ENCODE measurements at places on chromosomes 7 and 10.

DNA sequence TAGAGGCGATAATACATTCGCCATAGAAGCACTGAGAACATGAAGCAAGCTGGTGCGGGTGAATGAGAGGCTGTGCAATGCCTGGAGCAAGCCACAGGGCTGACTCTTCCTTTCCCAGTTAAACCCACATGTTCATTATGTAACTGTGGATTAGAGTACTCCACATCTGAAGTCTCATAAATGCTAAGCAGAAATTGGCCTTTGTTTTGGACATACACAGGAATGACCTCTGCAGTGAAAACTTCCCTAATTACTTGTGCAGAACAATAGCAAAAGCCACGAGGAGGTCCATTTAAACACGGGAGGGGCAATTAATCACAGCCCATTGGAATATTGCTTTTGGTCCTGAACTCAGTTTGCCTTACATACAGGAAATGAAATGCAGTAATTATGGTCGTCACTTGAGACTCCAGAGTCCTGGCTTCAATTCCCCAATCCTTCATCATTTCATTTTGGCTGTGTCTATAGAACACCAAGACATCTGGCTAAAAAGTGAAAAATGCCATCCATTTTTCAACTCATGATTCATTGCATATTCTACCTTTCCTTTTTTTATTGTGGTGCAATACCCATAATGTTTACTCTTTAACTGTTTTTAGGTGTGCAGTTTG, 78.7 kb upstream of the CXCL12 start:
- DNase-seq = no peak

DNA sequence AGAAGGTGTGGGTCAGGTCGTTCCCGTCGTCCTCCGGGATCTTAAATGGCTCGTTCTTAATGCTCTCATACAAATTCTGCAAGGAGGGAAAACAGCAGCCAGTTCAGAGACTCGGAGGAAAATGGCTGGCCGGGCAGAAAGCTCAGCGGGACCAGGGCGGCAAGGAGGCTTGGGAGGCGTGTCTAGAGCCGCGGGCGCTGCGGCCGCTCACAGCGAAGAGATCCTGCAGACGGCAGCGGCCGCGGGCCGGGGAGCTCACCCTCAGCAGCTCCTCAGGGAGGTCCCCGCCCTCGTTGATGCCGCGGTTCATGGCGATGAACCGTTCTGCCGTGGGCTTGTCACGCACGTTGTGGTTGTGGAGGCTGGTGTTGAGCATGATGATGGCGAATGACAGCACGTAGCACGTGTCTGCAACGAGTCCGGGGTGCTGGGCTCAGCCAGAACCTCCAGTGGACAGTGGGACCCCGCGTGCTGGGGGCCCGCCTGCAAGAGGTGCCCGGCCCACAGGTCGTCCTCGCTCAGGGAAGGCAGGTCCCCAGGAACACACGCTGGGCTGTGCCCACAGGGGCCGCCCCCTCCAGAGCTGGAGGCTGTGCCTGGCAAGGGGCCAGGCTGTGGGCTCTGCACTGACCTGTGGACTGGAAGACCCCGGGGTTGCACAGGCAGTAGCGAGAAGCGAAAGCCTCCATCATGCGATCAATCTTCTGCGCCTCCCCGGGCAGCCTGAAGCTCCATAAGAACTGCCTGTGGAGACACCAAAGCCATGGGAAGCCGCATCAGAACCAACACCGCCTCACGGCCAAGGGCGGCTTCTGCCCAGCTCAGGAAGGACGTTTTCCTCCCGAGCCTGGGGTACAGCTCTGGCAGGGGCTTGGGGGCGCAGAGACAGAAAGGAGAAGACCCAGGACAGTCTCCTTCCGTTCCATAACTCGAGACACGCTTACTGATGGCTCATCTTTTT, 101.6 kb downstream of the CYTH3 start:
- DNase-seq = no peak

DNA sequence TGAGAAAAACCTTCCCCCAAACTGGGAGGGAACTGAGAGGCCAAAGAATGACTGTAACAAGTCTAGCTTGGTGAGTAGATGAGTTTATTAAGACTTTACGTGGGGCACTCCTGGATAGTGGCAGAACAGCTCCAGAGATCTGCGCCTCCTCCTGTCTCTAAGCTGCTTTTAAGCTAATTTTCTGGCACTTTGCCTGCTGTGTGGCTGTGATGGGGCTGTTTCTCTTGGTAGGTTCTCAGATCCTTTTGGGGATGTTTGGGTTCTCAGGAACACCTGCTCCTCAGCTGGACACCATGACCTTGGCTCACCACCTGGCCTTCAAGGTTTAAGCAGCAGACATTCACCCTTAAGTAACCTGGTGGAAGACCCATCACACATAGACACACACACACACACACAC, 68.3 kb downstream of the AKR1E2 start:
- no peak for DNase-seq

DNA sequence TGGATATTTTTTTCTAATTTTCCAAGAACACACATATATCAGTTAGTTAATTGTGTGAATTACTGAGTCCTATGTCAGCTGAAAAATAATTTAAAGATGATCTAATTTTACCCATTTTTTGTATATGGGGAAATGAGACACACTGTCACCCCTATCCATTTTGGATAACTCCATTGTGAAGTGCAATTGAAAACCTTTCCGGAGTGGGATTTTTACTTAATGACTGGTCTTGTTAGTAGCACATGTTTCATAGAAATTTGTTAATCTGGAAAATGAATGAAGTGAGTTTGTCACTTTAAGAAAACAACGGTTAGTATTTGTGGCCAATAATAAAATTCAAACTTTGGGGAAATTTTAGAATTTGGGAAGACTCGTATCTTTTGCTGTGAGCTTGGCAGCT, 2.0 kb downstream of the GARS1 start:
- no peak for DNase-seq

GRCh38 chr7:127844707-127845331, 186.4 kb downstream of the LRRC4 start:
- no peak for DNase-seq

- no peak for DNase-seq
Observed at GRCh38 chr7:50633414-50633710, 68.2 kb upstream of the DDC start.

DNA sequence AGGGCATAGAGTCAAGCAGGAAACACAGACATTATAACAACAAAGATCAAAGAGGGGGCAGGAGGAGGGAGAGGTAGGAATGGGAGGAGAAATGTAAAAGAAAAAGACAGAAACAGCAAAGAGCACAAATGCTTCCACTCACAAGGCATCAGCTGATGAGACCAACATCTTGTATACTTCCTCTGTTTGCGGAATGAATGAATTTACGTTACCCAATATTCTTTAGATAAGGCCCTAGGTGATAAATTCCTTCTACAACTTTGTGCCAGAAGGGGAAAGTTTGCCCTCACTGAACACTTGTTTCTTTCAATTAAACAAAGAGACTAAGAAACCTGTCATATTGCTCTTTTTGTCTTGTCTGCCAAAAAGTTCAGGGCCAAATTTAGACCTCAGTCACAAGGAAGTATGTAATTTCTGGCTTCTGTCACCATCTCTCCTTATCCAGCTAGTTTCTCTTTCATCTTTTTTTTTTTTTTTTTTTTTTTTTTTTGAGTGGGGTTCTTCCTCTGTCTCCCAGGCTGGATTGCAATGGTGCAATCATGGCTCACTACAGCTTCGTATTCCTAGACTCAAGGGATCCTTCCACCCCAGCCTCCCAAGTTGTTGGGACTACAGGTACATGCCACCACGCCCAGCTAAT, 116.4 kb upstream of the NANOS1 start:
- no peak for DNase-seq

GRCh38 chr7:4681218-4681851, 760 bp upstream of the FOXK1 start:
- no peak for DNase-seq

- DNase-seq = no peak
Observed at GRCh38 chr7:3560495-3560894, 259.4 kb downstream of the SDK1 start.

DNA sequence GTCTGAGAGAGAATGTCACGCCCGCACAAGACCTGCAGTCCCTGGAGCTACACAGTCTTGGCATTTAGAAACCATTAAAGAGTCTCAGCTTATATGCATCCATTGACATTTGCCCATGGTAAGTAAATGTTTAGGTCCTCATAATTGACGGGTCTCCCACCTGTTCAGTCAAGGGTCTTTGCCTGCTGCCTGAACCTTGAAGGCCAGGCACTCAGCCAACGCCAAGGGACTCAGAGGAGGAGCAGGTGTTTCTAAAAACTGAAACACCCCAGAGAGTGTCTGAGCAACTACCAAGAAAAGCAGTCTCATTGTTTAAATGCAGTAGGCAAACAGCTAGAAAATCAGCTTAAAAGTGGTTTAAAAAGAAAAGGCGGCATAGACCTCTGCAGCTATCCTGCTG, 264.7 kb upstream of the AKR1E2 start:
- DNase-seq = no peak

DNA sequence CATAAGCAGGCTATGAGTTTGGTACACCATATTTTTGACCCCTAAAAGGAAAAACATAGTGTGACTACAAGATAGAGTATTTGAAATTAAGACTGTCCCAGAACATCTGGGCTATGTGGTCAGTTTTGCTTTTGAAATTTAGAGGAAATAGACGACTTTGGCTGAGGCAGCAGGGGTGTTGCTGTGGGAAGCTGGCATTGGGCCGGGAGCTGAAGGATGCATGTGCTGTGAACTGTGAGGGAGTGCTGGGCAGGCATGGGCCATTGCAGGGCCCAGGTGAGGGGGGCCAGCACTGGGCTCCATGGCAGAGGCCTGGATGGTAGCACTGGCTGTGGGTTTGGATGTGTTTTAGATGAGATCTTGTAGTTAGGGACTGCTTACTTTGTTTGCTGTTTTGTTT, 168.3 kb downstream of the BMPER start:
- DNase-seq = no peak

- DNase-seq = peak; percentile 55
Observed at GRCh38 chr10:122342293-122343134, 32.0 kb upstream of the PLEKHA1 start.

DNA sequence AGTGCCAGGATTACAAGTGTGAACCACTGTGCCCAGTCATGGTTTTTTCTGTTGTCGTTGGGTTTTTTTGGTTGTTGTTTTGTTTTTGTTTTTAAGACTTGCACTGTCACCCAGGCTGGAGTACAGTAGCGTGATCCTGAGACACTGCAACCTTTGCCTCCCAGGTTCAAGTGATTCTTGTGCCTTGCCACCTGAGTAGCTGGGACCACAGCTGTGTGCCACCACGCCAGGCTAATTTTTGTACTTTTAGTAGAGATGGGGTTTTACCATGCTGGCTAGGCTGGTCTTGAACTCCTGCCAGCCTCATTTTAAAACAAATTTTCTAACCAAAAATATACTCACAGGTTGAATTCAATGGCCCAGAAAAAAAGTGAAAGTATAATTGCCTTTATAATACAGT, 174.1 kb downstream of the AHR start:
- no peak for DNase-seq

GRCh38 chr7:1466524-1467271, 7.4 kb upstream of the MICALL2 start:
- no peak for DNase-seq

DNA sequence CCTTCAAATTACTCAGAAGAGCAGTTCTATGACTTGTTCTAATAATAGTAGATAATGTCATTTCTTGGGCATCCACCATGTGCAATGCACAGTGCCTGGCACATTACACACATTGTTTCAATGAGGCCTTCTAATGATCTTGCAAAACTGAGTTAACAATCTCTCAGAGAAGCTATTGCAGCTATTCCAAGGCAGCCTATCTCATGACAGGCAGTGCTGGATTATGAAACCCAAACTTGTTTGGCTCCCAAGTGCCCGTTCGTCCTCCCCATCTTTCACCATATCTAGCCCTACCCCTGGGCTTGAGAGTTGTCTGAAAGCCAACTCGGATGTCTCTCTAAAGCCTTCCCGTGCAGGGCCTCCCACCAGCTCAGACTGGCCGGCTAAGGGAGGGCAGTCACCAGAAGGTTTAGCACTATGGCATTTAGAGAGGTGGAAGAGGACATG, 405.1 kb downstream of the PLXNA4 start:
- no peak for DNase-seq

GRCh38 chr7:1520539-1521234, 9.8 kb upstream of the MAFK start:
- DNase-seq = no peak

DNA sequence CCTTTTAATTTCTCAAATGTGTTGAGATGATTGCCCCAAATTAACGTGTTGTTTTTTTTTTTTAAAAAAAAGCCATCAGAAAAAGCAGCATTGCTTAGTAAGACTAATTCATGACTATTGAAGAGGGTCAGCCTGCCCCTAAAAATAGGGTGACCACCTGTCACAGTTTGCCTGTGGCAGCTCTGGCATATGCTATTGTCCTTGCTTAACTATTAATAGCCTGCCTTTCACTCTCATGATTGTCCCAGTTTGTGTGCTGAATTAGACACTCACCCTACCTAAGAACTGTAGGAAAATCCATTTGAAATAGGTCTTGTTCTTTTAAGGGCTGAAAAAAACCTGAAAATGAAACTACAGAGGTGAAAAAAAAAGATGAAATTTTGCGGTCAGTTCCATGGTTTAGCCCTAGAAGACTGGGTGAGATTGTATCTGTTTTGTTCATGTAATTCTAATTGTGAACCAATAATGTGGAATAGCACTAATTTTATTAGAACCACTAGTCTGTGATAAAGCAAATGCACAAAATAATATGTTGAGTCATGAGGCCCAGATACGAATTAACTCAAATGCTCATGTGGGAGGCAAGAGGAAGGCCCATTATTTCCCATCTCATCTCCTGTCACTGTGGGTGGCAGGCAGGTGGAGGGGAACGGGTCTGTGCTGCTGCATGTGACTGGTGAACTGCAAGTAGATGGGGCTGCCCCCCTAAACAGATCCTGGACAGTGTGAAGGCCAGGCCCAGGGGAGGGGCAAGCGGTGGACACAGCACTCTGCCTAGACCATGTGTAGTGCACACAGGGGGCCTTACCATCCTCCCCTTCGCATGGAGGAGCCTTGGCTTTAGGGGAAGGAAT, 265.4 kb upstream of the NFE2L3 start:
- DNase-seq = no peak

DNA sequence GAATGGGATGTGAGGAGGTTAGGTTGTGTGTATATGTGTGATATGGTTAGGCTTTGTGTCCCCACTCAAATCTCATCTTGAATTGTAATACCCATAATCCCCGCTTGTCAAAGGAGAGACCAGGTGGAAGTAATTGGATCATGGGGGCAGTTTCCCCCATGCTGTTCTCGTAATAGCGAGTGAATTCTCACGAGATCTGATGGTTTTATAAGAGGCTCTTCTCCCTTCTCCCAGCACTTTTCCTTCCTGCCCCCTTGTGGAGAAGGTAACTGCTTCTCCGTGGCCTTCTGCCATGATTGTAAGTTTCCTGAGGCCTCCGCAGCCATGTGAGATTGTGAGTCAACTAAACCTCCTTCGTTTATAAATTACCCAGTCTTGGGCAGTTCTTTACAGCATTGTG, 47.3 kb downstream of the NPVF start:
- DNase-seq = no peak

Data from GM20000 (cell line).